Cerebellar cortex (tissue), 1 donor: ENCODE measurements at places on chromosomes 4 and X.

DNA sequence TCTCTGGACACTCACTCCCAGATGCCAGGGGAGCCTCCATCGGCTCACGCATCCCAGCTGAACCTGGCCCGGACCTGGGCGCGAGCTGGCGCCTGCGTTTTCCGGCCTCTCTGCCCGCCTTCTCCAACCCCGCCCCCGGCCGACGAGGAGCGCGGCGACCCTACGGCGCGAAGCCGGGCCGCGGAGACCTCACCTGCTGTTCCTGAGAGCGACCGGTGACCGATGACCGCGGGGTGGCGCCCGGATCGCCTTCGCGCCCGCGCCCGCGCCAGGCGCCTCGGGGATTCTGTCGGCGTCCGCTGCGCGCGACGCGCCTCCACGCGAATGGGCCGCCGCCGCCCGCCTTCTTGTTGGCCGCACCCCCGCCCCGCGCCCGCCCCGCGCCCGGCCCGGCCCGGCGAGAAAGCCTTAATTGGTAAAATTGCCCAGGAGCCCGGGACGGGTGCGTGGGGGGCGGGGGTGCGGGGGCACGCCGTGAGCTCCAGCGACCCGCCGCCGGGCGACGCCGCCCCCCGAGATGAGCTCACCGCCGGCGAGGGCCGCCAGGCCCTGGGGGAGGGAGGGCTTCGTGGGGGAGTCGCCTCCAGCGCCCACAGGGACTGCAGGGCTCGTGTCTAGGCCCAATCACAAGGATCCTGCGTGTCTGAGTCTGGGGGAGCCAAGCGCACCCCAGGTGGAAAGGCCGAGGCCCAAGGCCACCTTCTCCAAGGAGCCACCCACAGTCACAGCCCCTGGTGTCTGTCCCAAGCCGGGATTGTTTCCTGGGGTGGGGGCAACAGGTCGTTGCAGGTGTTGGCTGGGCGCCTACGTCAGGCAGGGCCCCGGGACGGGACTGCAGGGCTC lies at the start of gene FLNA:
TSS of gene FLNA (minus strand) at position 322 of the 843 bp plus-strand sequence. CDS start 3,389 bp downstream, outside the sequence.
- DNase-seq = no peak

DNA sequence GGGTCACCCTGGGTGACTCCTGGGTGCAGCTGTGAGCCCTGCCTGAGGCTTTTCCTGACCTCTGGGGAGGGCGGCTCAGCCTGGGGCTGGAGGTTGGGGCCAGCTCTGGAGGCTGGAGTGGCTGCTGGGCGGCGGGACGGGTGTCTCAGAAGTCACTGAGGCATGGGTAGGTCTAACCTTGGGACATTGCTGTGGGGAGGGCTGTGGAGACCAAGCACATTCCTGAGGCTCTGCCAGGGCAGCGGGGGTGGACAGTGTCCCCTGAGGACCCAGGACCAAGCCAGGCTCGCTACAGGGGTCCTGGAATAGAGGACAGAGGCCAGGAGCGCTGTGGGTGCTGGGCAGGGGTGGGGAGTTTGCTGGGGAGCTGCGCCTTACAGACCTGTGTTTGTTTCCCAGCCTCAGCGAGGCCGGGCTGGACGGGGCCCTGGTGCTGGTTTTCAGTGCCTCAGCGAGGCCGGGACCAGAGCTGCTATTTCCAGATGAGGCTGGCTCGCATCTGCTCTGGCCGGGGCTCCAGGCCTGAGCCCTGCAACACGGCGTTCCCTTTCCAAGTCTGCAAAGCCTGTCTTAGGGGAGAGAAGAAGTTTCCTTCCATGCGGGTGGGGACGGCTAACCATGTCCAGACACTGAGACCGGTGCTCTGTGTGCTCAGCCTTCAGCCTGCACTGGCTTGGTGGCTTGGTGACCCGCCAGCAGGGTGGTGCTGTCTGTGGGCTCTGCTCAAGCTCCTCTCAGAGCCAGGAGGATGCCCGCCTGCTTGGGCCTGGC lies 3.0 kb upstream of the SLC25A6 start:
- DNase-seq = no peak

GRCh38 chr4:112058433-112058832 lies 86.8 kb upstream of the FAM241A start:
- no peak for DNase-seq

- DNase-seq = no peak
Measured at GRCh38 chr4:16783119-16783518, 115.3 kb downstream of the LDB2 start.
